ENCODE measurements at places on chromosomes 3 and 15.

DNA sequence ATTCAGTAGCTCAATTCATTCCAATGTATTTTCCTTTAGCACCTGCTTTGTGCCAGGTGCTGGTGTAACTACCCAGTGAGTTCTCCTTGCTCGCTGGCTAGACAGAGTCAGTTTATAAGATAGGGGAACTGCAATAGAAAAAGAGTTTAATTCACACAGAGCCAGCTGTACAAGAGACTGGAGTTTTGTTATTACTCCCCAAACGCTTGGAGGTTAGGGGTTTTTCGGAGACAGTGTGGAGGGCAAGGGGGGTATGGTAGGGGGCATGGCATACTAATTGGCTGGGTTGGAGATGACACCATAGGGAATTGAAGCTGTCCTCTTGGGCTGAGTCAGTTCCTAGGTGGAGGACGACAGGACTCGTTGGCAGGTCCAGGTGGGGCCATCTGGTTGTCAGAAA, 5.4 kb upstream of the CFAP91 start:
- no peak overlapping the region for H3K4me3 ChIP-seq
- no peak for DNase-seq
- no peaks in the 10 kb centered on the region for H3K36me3 ChIP-seq
- no peaks in the 10 kb centered on the region for H3K27me3 ChIP-seq

DNA sequence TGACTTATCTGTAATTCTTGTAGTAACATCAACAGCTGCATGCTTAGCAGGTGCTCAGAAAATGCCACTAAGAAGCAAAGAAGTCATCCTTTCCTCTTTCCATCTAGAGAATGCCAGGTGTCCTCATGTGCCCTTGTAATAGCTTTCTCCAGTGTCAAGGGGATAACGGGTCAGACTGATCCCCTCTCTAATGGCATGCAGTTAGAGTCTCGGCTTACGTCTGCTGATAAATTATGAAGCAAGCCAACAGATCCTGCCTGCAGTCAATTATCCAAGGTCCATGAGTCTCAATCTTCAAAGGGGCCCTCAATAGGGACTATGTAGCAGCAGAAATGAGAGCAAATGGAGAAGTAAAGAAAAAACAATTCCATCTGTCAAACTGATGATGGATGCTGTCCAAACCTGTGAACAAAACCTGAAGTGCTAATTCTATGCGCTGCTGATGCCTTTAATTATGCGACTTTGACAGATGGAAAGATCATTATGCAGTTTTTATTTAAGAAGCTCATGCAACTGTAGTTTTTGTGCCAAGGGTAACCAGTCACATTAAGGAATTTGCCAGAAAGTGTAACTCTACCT, 162.8 kb upstream of the PEX5L start:
- H3K36me3 ChIP-seq: no peaks in the 10 kb centered on the region
- H3K27me3 ChIP-seq: no peaks in the 10 kb centered on the region
- peaks cover 15% of the 10 kb centered on the region for H3K4me1 ChIP-seq
- no peak for DNase-seq
- H3K4me3 ChIP-seq: no peak overlapping the region

- DNase-seq: no peak
- H3K4me1 ChIP-seq: peaks cover 6% of the 10 kb centered on the region
- no peaks in the 10 kb centered on the region for H3K36me3 ChIP-seq
- no peak overlapping the region for H3K4me3 ChIP-seq
- no peak overlapping the region for H3K27ac ChIP-seq
- peaks cover 7% of the 10 kb centered on the region for H3K27me3 ChIP-seq
Measured at GRCh38 chr3:129532261-129532660, 3.8 kb downstream of the RHO start.

GRCh38 chr3:11212784-11213183, 58.5 kb downstream of the HRH1 start:
- no peak overlapping the region for H3K4me3 ChIP-seq
- DNase-seq: no peak

GRCh38 chr3:119245778-119246177, 5.1 kb upstream of the B4GALT4 start:
- H3K27me3 ChIP-seq: no peaks in the 10 kb centered on the region
- no peak overlapping the region for H3K27ac ChIP-seq
- H3K36me3 ChIP-seq: peaks cover 20% of the 10 kb centered on the region
- DNase-seq: no peak
- H3K4me1 ChIP-seq: peaks cover 6% of the 10 kb centered on the region

DNA sequence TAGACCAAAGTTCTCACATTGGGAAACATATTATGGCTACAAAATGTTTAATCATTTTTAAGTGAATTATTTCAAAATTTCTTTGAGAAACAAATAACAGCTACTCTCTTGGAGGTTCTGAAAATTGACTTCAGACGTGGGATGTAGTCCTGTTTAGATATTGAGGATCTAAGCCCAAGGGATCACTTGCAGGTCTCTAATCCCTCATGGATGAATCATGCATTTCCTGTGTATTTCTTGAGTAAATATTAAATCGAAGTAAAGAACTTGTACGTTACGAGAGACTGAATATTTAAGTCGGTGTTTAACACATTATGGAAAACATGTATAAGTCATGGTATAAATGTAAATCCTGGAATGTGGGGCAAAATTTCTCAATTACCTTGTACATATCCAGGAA, 119.8 kb downstream of the EPHA3 start:
- no peak overlapping the region for H3K27ac ChIP-seq
- no peaks in the 10 kb centered on the region for H3K27me3 ChIP-seq

GRCh38 chr3:180048103-180048502, 11.4 kb upstream of the PEX5L start:
- DNase-seq: no peak
- H3K4me1 ChIP-seq: no peaks in the 10 kb centered on the region
- H3K27me3 ChIP-seq: no peaks in the 10 kb centered on the region

DNA sequence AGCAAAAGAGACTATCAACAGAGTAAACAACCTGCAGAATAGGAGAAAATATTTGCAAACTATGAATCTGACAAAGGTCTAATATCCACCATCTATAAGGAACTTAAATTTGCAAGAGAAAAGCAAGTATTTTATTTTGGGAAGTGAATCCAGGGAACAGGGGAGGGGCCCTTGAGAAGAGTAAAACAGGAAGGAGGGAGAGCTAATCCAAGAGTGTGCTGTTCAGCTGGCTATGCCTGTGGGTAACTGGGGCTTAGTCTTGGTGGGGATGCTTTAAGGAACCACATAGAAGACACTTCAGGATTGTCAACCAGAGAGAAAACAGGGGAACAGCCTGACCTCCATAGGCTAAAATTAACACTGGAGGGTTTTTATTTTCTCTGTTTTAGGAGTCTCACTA, 3.9 kb upstream of the HHLA2 start:
- no peaks in the 10 kb centered on the region for H3K36me3 ChIP-seq
- H3K4me3 ChIP-seq: no peak overlapping the region
- DNase-seq: no peak
- H3K4me1 ChIP-seq: no peaks in the 10 kb centered on the region
- H3K27ac ChIP-seq: no peak overlapping the region

- H3K27me3 ChIP-seq: peaks cover 7% of the 10 kb centered on the region
- H3K4me3 ChIP-seq: no peak overlapping the region
- H3K4me1 ChIP-seq: peaks cover 8% of the 10 kb centered on the region
- H3K27ac ChIP-seq: no peak overlapping the region
Measured at GRCh38 chr15:77720655-77721054, 87.9 kb upstream of the LINGO1 start.

DNA sequence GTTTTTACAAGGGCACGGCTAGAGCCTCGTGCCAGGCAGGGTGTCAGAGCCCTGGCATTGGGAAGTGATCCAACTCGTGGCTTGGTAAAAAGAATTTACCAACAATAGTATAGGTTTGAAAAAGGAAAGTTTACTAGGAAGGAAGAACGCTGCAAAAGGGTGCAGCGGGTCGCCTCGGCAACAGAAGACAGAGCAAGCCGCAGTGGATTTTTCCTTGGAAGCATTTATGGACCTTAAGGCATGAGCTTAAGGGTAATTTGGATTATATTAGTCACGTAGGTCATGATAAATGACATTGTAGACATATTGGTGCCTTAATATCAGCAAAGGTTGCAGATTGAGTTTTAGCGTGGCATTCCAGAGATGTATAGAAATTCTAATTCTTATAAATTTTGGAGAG, 163.4 kb upstream of the PPP2R3A start:
- H3K27me3 ChIP-seq: no peaks in the 10 kb centered on the region
- DNase-seq: no peak
- no peaks in the 10 kb centered on the region for H3K36me3 ChIP-seq
- H3K27ac ChIP-seq: no peak overlapping the region
- no peaks in the 10 kb centered on the region for H3K4me1 ChIP-seq

- DNase-seq: peak; percentile 67
- no peaks in the 10 kb centered on the region for H3K36me3 ChIP-seq
- no peak overlapping the region for H3K27ac ChIP-seq
- H3K4me3 ChIP-seq: no peak overlapping the region
- H3K4me1 ChIP-seq: peaks cover 27% of the 10 kb centered on the region
Measured at GRCh38 chr3:34260271-34261000, 462.0 kb downstream of the PDCD6IP start.

DNA sequence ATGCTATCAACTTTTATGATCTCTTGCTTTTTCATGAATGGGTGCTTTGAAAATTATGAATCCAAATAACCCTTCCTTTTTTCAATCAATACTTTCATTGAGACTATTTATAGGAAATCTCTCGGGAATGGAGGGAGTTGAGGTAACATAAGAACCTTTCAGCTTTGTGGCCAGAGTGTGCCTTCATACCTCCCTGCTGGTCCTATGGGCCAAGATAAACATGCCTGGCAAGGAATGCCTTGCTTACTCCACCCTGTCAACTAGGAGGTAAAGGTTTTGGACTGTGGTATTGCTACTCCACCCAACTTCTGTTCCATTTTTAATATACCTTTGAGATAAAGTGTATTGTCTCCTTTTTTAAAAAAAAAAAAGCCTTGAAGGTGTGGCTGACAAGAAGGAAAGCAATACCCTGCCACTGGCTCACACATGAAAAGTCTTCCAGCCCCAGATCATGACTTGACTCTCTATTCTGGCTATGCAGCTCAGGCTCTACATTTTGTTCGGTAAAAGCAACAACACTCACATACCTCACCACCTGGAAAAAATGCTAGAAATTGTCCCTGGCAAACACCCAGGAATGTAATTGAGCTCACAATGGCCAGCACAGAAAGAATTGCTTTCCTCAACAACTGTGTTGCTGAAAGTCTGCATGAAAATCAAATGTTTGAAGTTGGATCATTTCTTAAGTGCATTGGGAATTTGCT, 35.8 kb downstream of the COL8A1 start:
- no peak overlapping the region for H3K27ac ChIP-seq
- no peaks in the 10 kb centered on the region for H3K27me3 ChIP-seq
- H3K4me1 ChIP-seq: no peaks in the 10 kb centered on the region
- H3K4me3 ChIP-seq: no peak overlapping the region
- DNase-seq: no peak

GRCh38 chr3:8887435-8888300, 75.6 kb downstream of the RAD18 start:
- no peak overlapping the region for H3K27ac ChIP-seq
- H3K4me3 ChIP-seq: no peak overlapping the region
- H3K36me3 ChIP-seq: no peaks in the 10 kb centered on the region
- H3K4me1 ChIP-seq: no peaks in the 10 kb centered on the region
- DNase-seq: no peak

GRCh38 chr3:58132850-58133249, 77.9 kb downstream of the DNASE1L3 start:
- peaks cover 9% of the 10 kb centered on the region for H3K4me1 ChIP-seq
- peaks cover 19% of the 10 kb centered on the region for H3K36me3 ChIP-seq
- H3K4me3 ChIP-seq: no peak overlapping the region
- no peak overlapping the region for H3K27ac ChIP-seq

DNA sequence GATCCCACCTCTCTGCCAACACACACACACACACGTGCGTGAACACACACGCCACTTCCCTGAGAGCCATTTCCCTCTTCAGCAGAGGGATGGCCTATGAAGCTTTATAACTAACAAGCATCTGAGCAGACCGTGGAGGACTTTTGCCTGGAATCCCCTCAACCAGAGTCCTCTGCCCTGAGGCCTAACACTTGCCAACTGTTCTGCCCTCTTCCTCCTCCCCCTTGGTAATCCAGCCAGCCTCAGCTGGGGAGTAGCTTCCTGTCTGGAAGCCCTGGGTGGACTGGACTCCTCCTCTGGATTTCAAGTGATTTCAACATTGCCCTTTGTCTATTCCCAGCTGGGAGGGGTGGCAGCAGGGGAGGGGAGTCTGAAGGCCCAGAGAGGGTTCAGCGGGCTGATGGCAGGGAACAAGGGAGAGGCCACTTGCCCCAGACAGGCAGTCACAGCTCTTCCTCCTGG, 68.4 kb upstream of the HACD2 start:
- peak; percentile 43 for DNase-seq
- H3K27ac ChIP-seq: peak overlapping the region; percentile 77
- H3K4me3 ChIP-seq: peak overlapping the region; percentile 12
- peaks cover 5% of the 10 kb centered on the region for H3K36me3 ChIP-seq

- peaks cover 5% of the 10 kb centered on the region for H3K27me3 ChIP-seq
- H3K36me3 ChIP-seq: no peaks in the 10 kb centered on the region
- H3K27ac ChIP-seq: no peak overlapping the region
- no peak overlapping the region for H3K4me3 ChIP-seq
Measured at GRCh38 chr15:86278586-86278985, 198.9 kb downstream of the AGBL1 start.

GRCh38 chr3:78588906-78589621, 1178.7 kb downstream of the ROBO1 start:
- no peak for DNase-seq
- no peaks in the 10 kb centered on the region for H3K27me3 ChIP-seq
- no peak overlapping the region for H3K4me3 ChIP-seq
- H3K36me3 ChIP-seq: peaks cover 6% of the 10 kb centered on the region
- no peak overlapping the region for H3K27ac ChIP-seq
- peaks cover 5% of the 10 kb centered on the region for H3K4me1 ChIP-seq

GRCh38 chr15:60875681-60876080, 353.4 kb downstream of the RORA start:
- no peak for DNase-seq
- H3K27ac ChIP-seq: no peak overlapping the region

- H3K27me3 ChIP-seq: no peaks in the 10 kb centered on the region
- H3K27ac ChIP-seq: no peak overlapping the region
- no peak for DNase-seq
- H3K4me3 ChIP-seq: no peak overlapping the region
- no peaks in the 10 kb centered on the region for H3K4me1 ChIP-seq
- no peaks in the 10 kb centered on the region for H3K36me3 ChIP-seq
Measured at GRCh38 chr3:150878290-150878689, 26.9 kb downstream of the MINDY4B start.

GRCh38 chr15:72599855-72600464, 54.5 kb upstream of the GOLGA6B start:
- peaks cover 3% of the 10 kb centered on the region for H3K4me1 ChIP-seq
- H3K27me3 ChIP-seq: peaks cover 7% of the 10 kb centered on the region
- H3K4me3 ChIP-seq: no peak overlapping the region

DNA sequence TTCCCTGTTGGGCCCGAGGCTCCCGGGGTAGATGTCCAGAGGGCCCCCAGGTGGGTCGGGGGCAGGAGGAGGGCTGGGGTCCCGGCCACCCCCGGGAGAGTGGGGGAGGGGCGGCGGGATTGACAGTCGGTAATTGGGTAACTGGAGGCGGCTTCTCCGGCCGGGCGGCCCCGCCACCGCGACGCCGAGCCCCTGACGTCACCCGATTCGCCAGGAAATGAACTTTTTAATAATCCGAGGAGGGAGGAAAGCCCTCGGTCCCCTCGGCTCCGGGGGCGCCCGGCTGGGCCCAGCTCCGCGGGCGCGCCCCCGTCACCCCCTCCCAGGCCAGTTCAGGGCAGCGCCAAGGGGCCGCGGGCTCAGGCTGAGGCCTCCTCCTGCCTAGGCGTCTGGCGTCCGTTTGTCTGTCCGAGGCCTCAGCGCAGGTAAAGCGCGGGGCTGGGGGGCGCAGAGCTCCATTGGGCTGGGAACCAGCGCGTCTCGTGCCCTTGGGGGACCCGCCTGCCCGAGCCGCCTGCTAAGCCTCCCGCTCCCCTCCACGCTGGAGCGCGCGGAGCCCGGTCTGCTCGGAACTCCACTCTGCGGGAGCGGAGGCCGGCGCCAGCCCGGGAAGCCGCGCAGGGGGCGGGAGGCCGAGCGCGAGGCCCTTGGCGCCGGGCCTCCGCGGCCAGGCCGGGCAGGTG, 3.9 kb downstream of the GATA2 start:
- peaks cover 2% of the 10 kb centered on the region for H3K36me3 ChIP-seq
- H3K4me3 ChIP-seq: no peak overlapping the region
- H3K27ac ChIP-seq: no peak overlapping the region
- peaks cover 25% of the 10 kb centered on the region for H3K27me3 ChIP-seq
- peaks cover 11% of the 10 kb centered on the region for H3K4me1 ChIP-seq

All from glutamatergic neuron (in vitro differentiated cells).